Hindlimb muscle (tissue), 1 donor: ENCODE measurements at places on chromosomes 5 and 9.

- DNase-seq: no peak
Measured at GRCh38 chr5:117065161-117065560, 490.5 kb upstream of the SEMA6A start.

DNA sequence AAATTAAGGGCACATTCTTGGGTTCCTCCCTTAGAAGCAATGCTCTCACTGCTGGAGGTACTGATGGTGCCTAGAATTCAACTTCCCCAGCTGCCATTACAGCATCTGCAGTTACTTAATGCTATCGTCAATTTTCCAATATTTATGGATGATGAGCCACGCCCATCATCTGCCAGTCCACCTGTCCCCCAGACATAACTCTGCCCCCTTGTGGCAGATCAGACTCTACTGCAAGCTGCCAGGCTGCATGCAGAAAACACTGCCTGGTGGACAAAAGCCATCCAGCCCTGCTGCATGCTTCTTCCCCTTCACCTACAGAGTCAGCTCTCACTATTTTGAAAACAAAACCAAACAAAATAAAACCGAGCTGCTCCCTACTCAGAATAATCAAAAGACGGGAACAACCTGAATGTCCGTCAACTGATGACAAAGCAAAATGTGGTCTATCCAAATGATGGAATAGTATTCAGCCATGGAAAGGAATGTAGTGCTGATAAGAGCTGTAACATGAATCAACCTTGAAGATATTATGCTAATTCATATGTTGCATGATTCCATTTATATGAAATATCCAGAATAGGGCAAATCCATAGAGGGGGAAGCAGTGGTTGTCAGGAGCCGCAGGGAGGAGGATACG, 66.4 kb downstream of the RETREG1 start:
- no peak for DNase-seq

DNA sequence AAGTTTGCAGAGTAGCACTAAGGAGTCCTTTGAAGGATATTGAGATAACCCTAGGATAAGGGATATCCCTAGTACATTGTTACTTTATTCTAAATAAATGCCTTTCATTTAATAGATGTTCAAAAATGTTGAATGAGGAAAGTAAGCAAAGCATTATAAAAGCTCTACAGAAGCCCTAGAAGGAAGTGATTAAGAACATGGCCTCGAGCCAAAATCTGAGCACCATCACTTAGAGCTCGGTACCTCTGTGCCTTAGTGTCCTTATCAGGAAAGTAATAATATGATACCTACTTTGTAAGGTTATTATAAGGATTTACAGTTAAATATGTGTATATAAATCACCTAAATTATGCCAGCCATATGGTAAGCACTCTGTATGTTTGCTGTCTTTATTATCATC, 242.6 kb downstream of the KIAA0825 start:
- DNase-seq: no peak

- DNase-seq: no peak
Measured at GRCh38 chr9:19918630-19919029, 129.8 kb upstream of the SLC24A2 start.

DNA sequence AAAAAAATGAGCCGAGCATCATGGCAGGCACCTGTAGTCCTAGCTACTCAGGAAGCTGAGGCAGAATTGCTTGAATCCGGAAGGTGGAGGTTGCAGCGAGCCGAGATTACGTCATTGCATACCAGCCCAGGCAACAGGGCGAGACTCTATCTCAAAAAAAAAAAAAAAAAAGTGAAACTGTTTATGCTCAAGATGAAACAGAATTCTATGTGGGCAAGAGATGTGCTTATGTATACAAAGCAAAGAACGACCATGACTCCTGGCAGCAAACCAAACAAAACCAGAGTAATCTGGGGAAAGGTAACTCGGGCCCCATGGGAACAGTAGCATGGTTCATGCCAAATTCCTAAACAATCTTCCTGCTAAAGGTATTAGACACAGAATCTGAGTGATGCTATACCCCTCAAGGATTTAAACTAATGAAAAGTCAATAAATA, 32.6 kb upstream of the PLAC8L1 start:
- no peak for DNase-seq

- DNase-seq: no peak
Measured at GRCh38 chr9:129569502-129570449, 51.1 kb downstream of the C9orf50 start.

- no peak for DNase-seq
Measured at GRCh38 chr9:77944556-77945243, 86.9 kb downstream of the GNAQ start.

- DNase-seq: no peak
Measured at GRCh38 chr5:95919658-95920057, 42.0 kb downstream of the ELL2 start.

GRCh38 chr5:35828082-35828598, 28.6 kb upstream of the IL7R start:
- no peak for DNase-seq

DNA sequence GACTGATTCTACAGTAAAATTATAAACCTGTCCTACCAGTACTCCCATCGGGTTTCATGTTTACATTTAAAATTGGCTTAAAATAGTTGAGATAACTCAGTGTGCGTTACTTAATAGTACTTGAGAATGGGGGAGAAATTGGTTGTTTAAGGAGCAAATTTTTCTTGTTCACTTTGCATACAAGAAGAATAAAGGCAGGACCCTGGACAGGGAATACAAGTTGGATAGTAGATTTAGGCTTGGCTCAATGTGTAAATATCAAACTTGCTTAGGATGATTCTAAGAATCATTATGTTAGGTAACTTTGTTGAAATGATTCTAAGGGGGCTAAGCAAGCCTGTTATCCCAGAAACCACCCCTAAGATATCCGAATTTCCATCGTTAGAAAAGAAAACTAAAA, 448.4 kb upstream of the TLE4 start:
- no peak for DNase-seq

DNA sequence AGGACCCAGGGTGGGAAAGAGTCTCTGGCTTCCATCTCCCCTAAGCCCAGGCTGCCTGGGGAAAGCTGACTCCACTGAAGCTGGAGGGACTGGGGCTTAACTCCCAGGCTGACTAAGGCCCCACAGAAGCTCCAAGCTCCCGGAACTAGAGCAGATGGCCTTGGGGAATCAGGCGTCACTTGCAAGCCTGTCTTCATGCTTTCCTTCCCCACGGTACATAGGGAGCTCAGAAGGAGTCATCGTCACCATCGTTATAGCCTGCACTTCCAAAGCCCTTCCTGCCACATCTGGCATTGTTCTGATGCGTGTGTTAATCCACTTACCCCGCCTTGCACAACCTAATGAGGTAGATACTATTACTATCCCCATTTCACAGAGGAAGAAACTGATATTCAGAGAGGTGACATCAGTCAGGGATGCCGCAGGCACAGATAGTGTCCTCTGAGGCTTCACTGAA, 11.5 kb downstream of the AQP3 start:
- DNase-seq: no peak

- no peak for DNase-seq
Measured at GRCh38 chr5:35213608-35214007, 16.7 kb downstream of the PRLR start.

DNA sequence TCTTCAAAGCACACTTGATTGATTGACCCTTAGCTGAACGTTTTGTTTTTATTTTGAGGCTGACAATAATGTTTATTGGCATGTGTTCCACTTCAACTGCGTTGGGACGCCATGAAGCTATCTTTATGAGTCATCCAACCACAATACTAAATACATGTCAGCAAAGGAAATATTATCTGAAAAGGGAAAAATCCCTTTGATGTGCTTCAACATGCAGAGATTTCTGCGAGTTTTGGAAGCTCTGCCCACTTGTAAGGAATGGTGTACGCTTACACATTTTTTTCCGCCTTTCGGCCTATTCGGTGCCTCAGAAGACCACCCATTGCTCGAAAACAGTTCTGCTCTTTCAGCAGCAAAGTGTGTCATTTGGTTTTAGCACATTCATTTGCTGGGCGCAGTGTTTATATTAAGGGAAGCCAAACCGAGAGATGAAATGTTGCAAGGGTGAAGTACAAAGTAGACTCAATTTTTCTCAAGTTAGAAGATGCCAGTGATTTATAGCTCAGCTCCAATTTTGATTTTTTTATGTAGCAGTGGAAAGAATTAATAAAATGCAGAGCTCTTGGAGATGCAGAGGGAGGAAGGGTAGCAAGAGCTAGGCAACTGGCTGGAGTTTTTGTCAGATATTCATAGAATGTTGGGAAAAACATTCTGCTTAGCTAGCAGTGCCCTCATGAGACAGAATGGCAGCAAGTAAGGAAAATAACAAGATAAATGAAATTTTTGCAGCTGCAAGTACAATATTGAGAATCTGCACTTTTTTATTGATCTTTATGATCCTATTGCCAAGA, 68.9 kb downstream of the PRDM6 start:
- DNase-seq: no peak

GRCh38 chr5:138282920-138283742, 8.7 kb upstream of the GFRA3 start:
- DNase-seq: no peak

GRCh38 chr5:124871303-124871702, 124.9 kb upstream of the ZNF608 start:
- peak; percentile 48 for DNase-seq

- DNase-seq: no peak
Measured at GRCh38 chr9:3331801-3332200, 194.0 kb downstream of the RFX3 start.

- no peak for DNase-seq
Measured at GRCh38 chr9:91655658-91656057, 232.0 kb upstream of the NFIL3 start.

DNA sequence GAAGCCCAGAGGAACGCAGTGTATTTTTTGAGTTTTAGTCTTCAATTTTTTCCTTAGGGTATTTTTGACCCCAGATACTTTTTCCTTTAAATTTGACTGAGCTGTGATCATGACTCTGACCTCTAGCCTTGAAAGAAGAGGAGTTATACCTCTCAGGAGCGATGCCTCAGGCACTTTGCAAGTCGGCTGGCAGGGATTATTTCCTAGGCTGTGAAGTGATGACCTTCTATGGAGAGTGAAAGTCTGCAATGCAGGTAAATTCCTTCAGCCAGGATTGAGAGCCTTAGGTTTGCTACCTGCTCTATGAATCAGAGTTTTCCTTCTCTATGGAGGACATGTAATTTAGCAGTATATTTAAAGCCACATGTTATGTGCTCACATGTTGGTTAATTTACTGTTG, 10.8 kb upstream of the NUDT12 start:
- DNase-seq: no peak

DNA sequence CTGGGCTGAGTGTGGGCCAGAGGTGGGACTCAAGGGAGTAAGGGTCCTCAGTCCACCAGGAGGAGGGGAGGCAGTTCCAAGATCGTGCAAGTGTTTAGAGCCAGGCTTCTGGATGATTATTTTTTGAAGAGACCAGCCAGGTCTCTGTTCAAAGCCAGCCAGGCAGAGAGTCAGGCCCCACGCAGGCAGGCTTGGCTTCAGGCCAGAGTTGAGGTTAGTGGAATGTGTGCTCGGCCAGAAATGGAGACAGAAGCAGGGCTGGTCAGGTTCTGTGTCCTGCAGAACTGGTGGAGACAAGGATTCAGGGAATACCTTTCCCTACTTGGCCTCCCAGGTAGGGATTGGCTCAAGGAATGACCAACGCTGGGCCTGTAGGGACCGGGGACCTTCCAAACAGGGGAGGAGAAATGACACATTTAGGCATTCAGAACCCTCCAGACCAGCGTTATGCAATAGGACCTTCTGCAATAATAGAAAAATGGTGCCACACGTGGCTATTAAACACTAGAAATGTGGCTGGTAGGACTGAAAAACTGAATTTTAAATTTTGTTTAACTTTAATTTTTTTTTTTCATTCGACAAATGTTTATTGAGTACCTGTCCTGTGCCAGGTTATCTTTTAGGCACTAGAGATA, 106.2 kb downstream of the CMYA5 start:
- DNase-seq: no peak

GRCh38 chr9:19480345-19480744, 71.5 kb downstream of the ACER2 start:
- no peak for DNase-seq

DNA sequence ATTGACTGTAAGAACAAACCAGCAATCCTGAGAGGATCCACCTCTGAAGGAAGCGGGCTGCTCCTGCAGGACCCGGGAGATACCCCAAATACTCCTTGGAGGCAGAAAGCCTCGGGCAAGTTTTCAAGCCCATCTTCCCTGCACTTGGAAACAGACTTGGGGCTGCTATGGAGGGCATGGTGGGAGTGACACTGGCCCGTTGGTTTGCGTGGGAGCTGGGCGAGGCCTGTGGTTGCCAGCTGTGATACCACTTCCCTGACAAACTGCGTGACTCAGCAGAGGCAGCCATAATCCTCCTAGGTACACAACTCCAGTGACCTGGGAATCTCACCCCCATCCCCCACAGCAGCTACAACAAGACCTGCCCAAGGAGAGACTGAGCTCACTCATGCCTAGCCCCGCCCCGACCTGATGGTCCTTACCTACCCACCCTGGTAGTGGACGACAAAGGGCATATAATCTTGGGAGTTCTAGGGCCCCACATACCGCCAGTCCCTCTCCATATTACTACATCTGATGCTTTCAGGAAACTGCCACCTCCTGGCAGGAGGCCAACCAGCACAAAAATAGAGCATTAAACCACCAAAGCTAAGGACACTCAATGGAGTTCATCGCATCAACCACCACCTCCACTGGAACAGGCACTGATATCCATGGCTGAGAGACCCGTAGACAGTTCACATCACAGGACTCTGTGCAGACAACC, 38.1 kb upstream of the VLDLR start:
- no peak for DNase-seq

DNA sequence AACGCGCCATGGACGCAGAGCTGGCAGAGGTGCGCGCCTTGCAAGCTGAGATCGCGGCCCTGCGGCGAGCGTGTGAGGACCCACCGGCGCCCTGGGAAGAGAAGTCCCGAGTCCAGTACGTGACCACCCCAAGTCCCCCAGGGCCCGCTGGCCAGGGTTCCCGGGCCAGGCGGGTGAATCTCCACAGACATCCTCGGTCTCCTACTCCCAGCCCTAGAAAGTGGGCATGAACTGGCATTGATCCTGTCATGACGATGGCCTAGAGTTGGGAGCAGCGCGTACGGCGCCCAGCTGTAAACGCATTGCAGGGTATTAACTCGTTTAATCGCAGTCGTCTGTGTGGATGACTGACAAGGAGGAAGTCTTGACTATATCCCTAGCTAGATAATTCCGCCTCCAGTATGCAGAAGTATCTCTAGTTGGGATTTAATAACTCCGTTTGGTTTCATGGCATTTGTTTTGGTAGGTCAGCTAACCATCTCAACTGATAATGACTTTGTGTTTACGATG, 293 bp downstream of the CENPP start:
- DNase-seq: no peak

- DNase-seq: no peak
Measured at GRCh38 chr9:8924562-8924961, 1125.0 kb upstream of the DMAC1 start.

GRCh38 chr5:113043491-113043931, 66.9 kb downstream of the DCP2 start:
- DNase-seq: no peak

GRCh38 chr5:133687212-133688061, 75.1 kb upstream of the FSTL4 start:
- DNase-seq: no peak

- peak; percentile 29 for DNase-seq
Measured at GRCh38 chr5:168706655-168707069, 127.5 kb upstream of the PANK3 start.

GRCh38 chr5:14956423-14957046, 85.0 kb upstream of the ANKH start:
- DNase-seq: no peak

- DNase-seq: no peak
Measured at GRCh38 chr9:129199044-129199435, 21.0 kb upstream of the IER5L start.
